GF-D8 (cell line): ENCODE measurements at places on chromosomes 11 and 22.
A peak's percentile ranks its signal among the peaks of the same experiment; 100 is the strongest.

DNA sequence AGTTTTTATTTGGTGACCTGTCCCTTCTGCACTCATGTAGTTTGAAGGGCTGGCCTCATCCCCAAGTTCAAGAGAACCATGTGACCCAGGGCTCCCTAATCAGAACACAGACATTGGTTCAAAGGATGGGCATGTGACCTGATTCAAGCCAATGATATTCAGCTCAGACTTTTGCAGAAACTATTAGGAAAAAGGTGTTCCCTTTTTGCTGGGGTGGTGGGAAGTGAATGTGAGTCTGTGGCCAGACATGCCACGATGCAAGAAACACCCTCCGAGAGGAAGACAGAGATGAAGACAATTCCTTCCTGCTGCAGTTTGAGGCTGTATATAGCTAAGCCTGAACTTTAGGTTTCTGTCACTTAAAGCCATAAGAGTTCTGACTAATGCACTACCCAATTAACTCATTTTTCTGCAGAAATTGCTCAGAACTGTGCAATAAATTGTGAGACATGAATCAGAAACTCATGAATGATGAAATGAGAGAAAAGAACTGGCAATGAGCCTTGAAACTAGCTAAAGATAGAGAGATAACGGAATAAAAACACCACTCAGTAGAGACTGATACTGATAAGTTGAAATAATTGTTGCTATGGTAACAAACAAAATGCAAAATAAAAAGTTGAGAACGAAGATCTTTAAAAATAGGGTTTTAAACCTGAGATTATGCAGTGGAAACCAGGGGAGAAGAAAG lies 9.2 kb upstream of the MAPK1 start:
- peak; percentile 72 for DNase-seq

- no peak for DNase-seq
Measured at GRCh38 chr11:13874597-13874996, 87.9 kb upstream of the SPON1 start.

DNA sequence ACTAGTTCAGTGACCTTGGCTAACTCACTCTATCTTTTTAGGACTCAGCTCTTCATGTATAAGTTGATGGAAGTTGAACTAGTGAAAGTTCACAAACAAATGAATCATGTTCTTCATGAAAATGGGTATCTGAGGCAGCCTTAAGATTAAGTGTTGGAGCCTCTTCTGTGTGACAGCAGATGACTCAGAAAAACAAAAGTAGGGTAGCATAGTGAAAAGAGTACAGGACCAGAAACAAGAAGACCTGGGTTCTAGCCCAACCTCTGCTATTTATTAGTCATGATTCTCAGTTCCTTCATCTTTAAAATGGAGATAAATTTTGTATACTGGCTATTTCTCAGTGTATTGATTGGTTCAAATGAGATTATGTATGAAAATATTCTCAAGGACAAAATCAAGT lies 60.2 kb downstream of the USP35 start:
- DNase-seq, result no peak

- no peak for DNase-seq
Measured at GRCh38 chr11:78690352-78690987, 115.8 kb upstream of the NARS2 start.

- DNase-seq, result no peak
Measured at GRCh38 chr11:120214581-120214980, 3.7 kb downstream of the OAF start.

- DNase-seq, result no peak
Measured at GRCh38 chr11:95092549-95093324, 3.1 kb downstream of the ENDOD1 start.

DNA sequence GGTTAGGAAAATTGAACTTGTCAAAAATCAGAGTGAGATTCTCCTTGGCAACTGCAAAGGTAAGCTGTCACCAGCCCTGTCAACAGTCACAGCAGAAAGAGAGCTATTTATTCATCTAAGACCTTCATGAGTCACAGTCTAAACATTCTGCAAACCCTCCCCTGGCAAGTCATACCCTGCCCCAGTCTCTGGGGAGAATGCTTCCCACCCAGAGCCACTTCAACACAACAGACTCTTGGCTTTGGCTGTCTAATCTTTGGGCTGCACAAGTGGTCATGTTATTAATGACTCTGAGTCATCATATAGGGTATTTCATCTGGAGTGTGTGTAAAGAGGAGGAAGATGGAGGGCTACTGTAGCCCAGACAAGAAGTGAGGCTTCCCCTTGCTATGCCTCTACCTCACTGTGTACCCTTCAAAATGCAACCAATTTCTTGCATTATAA lies 153.4 kb downstream of the CCDC34 start:
- DNase-seq, result no peak

DNA sequence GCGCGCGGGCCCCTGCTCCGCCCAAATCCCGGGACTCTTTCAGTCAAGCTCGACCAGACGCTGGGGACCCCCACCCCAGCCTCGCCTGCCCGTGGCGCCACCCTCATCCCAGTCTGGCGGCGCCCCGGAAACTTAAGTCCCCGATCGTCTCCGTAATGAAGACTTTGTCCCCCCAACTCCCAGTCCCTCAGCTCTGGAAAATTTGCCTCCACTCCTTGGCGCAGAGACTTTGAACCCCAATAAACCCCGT lies 348 bp downstream of the PLCB3 start:
- DNase-seq, result no peak

GRCh38 chr11:1330473-1330872 lies 21.0 kb upstream of the TOLLIP start:
- DNase-seq, result no peak

DNA sequence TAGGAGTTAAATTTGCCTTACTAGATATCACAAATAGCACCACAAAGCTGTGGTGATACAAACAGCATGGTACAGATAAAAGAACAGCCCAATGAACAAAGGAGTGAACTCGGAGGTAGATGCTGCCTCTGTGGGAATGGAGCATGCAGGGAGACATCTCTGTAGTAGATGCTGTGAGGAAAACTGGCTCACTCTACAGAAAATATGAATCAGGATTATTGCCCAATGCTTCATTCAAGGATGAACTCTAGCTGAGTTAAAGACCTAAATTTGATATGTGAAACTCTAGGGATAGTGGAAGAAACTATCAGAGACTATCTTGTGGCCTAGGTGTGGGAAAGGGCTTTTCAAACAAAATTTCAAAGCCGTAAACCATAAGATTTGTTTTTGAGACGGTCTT lies 15.3 kb upstream of the CAPN5 start:
- no peak for DNase-seq

DNA sequence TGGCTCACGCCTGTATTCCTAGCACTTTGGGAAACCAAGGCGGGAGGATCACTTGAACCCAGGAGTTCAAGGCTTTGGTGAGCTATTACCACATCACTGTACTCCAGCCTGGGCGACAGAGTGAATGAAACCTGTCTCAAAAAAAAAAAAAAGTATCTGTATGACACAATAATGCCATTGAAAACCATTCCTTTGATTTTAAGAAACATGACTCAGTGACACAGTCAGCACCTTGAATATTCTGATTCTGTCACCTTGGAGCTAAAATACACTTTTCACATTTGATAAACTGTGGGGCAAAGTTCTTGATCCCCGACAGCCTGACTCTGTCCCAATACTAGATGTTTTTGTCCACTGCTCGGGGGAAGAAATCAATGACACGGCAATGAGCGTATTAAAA lies 16.7 kb upstream of the ELFN2 start:
- no peak for DNase-seq

DNA sequence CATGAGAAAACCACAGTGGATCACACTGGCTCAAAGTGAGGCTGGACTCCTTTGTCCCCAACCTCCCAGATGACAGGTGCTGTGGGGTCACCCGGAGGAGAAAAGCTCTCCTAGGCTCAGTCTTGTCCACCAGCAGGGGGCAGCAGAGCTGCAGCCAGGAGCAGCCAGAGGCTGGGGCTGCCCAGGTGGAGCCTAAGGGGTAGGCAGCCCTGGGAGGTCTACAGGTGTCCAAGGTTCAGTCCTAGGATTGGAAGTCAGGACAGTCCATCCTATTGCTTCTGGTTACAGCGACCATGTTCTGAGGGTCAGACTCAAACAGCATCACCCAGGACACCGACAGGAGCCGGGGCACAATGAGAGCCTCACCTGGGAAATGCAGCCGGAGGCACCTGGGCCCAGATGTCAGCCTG lies 77.6 kb upstream of the IGLL5 start:
- no peak for DNase-seq

GRCh38 chr11:58286249-58286648 lies 18.2 kb upstream of the OR10W1 start:
- no peak for DNase-seq

DNA sequence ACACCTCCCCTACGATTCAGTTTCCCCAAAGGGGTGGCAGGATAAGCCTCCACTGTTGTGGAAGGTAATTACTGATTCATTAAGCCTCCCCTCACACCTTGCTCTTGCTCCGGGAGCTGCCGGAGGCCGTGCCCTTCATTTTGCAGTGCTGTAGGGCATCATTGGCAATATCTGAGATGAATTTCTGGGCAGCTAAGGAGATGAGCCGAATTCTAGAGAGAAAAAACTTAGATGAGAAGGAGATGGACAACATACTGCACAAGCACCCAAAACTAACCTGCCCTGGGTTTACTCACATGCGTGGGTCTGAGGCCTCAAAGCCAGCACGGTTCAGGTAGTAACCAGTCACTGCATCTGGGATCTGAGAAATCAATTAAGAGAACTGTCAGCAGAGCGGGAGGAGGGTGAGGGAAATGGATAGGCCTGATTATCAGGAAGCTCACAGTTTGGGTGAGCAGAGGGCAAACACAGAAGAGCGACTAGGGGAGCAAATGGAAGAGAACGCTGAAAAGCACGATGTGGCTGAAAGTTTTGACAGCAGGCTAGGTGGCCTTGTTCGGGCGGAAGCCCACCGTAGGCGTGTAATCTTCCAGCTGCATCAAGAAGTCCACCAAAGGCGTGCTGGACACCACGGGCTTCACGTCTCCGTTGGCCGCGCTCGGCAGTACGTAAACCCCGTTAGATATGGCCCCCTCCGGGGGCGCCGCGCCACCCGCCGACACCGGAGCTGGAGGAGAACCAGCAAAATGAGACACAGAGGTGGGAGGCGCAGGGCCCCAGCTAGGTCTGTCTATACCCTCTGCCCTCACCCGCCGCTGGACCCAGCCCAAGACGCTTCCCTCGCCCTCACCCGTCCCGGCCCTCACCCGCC lies 689 bp downstream of the TAF10 start:
- no peak for DNase-seq
